ENCODE measurements at places on chromosomes 3 and 15.

DNA sequence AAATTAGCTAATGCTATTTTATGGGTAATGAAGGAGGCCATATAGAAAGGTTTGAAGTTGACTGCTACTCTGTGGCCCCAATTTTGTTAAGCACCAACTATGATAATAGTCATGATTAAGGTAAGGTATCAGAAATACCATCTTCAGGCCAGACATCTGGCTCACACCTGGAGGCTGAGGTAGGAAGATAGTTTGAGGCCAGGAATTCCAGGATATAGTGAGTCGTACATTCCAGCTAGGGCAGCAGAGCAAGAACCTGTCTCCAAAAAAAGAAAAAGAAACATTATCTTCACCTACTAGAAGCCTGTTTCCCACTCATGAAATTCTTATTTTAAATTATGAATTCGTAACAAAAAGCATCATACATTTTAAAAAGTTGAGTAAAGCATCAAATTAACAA is 64.4 kb downstream of the LRRC28 start:
- DNase-seq = no peak

- no peak for DNase-seq
Measured at GRCh38 chr3:38164643-38164951, 740 bp upstream of the OXSR1 start.

GRCh38 chr3:4709341-4709740 is 216.2 kb downstream of the ITPR1 start:
- DNase-seq = no peak

DNA sequence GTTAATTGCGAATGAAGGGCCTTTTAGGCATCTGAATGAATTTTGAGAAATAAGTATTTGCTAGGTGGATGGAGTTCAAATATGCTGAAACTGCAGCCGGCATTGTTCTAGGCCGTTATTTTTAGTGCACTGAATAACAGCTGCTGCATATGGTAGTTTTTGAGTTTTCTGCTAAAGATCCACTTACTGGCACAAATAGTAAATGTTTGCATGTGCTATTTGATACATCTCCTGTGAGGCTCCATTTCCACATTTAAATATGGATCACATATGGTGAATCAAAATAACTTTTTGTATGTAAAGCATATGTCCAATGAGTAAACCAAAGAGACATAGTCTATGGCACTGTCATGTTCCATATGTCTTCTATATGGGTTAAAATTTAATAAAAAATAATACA is 56.7 kb upstream of the CNTN4 start:
- no peak for DNase-seq

Measured in DMS153 (cell line).